Stimulated activated CD4-positive, alpha-beta T cell treated with anti-CD3 and anti-CD28 coated beads, TNF-alpha, amount 100 ng/mL, for 1 hour (primary cell): ENCODE measurements at places on chromosomes 7 and 10.

DNA sequence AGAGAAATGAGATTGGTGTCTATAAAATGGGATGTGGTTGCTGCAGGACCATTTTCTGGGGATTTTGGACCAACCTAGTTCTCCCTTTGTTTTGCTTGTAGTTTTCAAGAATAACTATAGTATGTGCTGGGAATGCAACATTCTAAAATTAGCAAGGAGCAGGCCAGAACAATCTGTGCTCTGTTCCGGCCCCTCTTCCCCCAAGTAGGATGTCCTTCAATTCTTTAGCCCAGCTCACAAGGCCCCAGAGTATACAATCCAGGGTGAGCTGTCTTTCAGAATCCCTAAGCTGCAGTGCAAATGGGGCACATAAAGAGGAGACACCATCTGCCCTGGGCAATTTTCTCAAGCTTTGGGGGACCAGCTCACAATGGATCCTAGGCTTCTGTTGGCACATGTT, 809.1 kb downstream of the TNS3 start:
- no peak for DNase-seq

DNA sequence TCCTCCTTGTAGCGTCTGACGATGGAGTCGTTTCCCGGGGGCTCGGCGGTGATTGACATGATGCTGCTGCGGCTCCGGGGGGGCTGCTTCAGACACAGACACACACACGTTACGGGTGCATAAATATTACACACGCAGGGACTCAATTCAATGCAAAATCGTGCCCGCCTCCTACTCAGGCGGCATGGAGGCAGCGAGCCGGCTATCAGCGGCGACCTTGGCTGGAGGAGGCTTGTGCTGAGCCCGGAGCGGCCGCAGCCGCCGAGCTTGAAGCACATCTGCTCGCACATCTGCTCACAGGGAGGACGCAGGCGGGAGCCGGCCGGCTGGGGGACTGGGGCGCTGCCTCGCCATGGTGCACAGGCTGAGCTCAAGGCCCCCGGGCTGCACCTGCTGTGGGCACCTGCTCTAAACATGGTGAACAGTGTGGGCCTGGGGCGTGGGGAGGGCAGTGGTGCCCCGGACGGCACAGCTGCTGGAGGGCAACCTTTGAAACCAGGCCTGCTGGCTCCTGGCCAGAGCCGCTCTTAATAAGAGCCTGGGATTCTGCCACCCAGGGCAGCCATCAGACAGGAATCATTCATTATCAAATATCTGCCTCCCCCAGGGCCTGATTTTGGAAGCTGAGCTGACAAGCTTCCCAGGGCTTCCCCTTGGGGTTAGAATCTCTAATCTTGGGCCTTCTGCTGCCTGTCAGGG, 84.7 kb upstream of the GNA12 start:
- no peak for DNase-seq

GRCh38 chr7:94115316-94115715, 111.2 kb upstream of the BET1 start:
- DNase-seq, result no peak

DNA sequence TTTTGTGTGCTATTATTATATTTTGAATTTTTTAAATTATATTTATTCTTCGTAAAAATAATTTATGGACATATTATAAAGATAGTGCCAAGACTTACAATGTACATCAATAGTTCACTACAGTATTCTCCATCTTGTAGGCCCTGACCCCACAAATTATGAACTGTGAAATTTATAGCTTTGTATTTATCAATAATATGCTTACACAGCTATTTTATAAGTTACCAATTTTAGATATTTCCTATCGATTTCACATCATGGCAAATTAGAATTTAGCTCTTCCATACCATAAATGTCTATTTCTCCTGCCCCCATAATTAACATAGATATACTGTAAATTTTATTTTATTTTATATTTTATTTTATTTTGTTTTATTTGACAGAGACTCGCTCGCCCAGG, 34.4 kb upstream of the GNAI1 start:
- DNase-seq, result no peak

GRCh38 chr10:6036861-6037321, 25.3 kb downstream of the IL2RA start:
- no peak for DNase-seq

GRCh38 chr10:130021383-130021950, 57.4 kb upstream of the EBF3 start:
- no peak for DNase-seq

GRCh38 chr7:27586825-27587224, 75.9 kb downstream of the HIBADH start:
- DNase-seq, result no peak

GRCh38 chr10:123729523-123729922, 63.4 kb downstream of the GPR26 start:
- no peak for DNase-seq

- DNase-seq, result peak; percentile 82
Measured at GRCh38 chr10:101141616-101142532, 10.8 kb downstream of the TLX1 start.

DNA sequence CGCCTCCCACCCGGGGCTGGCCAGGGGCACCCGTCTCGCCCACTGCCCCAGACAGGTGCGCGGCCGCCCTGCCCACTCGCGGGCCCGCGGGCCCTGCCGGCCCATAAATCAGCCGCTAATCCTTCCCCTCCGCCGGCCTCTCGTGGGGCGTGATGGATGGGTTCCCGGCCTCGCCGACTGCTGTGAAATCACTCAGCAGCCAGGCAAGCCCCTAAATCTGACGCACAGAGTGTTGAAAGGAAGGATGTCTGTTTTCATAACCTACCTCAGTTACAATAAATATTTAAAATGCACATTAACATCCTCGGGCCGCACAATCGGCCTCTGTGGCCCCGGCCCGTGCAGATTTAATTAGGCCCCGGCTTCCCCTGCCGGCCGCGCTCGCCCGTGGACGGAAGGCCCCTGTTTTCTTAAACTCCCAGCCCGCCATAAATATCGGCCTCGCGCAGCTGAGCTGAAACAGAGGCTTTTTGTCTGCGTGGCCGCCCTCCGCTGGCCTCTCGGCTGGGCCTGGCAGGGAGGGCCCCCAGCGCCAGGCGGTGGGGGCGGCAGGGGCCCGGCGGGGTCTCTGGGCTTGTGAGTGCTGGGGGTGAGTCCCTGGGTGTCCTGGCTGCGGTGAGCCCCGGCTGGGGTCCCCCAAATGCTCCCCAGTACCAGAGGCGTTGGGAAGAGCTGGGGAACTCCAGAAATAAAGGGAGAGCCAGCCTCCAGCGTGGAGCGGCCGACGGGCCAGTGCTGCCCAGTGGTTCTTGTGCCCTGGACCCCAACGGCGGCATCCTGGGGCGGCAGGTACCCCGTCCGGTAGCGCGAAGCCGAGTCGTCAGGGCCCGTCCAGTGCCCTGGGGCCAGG, 90.7 kb downstream of the UNCX start:
- DNase-seq, result no peak

DNA sequence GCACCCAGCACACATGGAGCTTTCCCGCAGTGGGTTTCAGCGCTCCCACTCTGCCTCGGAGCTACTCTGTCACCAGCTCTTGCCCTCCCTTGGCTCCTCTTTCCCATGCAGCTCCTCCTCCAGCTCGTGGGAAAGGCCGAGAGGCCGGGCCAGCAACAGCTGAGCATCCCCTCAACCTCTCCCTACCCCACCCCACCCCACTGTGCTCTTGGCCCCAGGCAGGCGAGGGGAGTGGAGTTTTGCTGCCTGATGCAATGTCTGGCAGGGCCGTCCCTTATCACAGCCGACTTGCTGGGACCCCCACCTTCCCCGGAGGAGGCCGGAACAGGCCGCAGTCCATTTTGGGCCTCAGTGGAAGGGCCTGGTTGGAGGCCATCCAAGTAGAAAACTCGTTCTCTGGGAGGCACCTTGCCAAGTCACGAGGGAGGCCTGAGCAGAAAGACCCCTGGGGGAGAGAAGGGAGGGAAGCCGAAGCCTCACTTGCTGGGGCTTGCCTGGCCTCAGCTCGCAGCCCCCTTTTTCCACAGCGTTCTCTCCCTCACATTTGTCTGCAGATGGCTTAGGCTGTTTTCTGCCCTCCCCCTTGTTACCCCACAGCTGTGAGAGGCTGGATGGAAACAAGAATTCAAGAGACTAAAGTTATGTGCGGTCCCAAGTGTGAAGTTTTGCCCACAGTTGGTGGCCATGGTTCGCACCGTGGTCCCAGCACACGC, 35.3 kb downstream of the CHST3 start:
- no peak for DNase-seq

- DNase-seq, result no peak
Measured at GRCh38 chr7:136023134-136023869, 46.1 kb upstream of the MTPN start.

DNA sequence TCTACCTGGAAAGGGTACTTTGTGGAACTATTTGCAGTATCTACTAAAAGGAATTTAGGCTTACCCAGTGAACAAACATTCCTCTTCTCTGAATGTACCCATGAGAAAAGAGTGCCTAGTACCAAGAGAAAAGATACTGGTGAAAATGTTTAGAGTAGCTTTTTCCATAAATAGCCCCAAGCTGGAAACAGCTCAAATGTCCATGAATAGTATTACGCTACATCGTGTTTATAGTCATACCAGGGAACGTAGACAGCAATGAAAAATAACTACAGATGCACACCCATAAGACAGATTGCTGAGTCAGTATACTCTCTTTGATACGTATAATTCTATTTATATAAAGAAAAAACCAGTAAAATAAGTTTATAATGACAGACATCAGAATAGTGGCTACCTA, 285.9 kb downstream of the KLF6 start:
- no peak for DNase-seq

DNA sequence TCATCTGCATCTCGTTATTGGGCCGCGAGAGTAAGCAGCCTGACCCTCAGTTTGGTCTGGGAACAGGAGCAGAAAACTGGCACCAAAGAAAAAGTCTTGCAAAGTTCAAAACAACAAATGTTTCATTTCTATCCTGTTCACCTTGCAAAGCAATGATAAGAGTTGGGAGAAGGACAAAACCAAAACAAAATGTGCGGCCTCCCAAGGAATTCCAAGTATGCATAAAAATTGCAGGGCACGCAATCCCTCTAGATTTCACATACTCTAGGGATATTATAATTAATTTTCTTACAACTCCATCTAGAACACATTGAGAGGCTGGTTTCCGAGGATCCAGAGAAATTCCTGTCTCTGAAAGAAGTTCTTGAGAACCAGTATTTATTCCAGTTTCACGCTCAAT, 20.1 kb downstream of the CHUK start:
- no peak for DNase-seq

GRCh38 chr10:43231523-43232078, 35.3 kb downstream of the RASGEF1A start:
- no peak for DNase-seq

GRCh38 chr7:2959103-2959680, 84.5 kb downstream of the CARD11 start:
- DNase-seq, result no peak

DNA sequence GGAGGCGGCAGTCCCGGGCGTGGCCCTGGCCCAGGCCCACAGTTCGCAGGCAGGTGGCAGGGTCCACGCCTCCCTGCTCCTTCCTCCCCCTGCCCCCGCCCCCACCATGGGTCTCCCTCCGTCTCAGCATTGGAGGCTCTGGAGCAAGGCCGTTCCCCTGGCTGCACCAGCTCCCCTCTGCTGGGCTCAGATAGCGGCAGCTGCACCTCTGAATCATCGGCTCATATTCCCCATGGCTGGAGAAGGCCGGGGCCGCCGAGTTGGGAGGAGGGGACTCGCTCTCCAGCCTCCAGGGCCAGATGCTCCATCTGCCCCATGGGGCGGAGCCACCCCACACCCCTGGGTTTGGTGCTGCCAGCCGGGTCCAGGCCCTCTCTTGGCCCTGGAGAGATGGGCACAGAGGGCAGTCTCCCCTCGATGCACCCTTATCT, 145.0 kb downstream of the ELFN1 start:
- DNase-seq, result no peak
